ENCODE measurements at places on chromosomes 16 and 17.

DNA sequence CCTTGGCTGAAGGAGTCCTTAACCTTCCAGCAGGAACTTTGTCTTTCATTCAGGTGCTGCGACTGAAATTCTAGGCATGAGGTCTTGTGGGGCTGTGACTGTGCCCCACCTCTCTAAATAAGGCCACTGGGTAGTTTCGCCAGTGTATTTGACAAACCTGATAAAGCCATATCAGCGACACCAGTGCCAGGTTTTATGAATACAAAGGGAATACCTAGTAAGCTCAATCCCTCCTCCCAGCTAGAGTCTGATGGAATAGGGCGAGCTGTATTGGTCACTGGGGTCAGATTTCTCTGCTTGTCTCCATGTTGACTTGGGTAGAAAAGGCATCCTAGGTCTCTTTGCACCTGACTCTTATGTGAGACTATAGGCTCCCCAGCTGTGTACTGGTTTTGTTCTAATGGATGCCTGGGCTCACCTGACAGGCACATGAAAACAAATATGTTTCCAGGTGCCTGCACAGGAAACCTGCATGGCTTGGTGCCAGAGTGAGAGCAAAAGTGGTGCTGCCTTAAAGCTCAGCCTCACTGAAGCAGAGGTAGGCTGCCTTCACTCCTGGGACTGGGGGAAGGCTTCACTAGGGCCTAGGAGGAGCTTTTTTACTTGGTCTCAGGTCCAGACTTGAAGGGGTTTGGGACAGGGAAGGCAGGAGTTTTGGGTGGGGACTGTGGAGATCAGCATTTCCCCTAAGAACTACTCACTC lies 8.3 kb downstream of the SLC7A6 start:
- DNase-seq: no peak

GRCh38 chr16:74500907-74501306 lies 79.6 kb upstream of the CLEC18B start:
- no peak for DNase-seq

DNA sequence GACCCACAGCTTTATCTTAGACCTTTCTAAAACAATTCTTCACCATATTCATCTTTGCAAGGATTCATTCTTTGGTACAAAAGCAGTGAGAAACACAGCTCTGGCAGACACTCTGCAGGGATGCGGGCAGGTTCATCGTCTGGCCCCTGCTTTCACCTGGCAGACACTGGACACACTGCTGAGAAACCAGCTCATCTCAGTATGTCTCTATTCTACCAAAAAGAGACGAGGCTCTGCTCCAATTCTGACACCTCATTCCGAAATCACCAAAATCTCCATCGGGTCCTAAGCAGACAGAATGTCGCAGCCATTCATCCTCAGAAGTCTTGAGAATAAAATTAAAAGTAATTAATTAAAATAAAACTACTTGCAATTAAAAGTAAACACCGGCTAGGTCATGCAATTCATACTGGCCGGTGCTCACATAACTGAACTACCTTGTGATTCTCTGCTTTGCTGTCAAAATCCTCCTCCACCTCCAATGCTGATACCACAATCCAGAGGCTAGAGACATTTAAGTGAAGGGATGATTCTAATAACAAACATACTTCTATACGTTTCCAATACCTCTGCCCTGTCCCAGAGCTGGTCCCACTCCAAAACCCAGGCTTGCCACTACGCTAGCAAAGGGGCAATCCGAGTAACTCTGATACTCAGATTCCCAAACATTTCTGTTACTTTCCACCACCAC lies 1.3 kb downstream of the RNF157 start:
- no peak for DNase-seq

- DNase-seq: no peak
These were observed 257.3 kb downstream of the CA10 start for GRCh38 chr17:51901242-51901641.

DNA sequence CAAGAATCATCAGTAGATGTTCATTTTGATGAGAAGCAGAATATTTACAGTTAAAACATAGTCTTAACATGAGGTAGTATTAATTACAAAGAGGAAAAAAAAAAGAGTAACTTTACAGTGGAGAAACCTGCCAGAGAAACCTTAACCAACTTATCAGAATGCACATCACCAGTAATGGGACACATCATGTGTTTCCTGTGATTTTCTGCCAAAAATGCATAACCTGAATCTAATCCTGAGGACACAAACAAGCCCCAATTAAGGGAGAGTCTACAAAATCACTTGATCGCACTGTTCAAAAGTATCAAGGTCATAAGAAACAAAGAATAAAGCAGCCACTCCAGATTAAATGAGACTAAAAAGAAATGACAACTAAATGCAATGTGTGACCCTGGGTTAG lies 18.2 kb upstream of the QRICH2 start:
- DNase-seq: no peak
